ENCODE measurements at places on chromosomes 3 and 15. TPM values are rescaled to one million over a fixed set of nuclear protein-coding genes. Genes with fewer than 3 reads are reported as not detected.

Gene TM4SF4
- 0.08 TPM for polyA plus RNA-seq

Gene MLF1
- polyA plus RNA-seq = 54.8 TPM

DNA sequence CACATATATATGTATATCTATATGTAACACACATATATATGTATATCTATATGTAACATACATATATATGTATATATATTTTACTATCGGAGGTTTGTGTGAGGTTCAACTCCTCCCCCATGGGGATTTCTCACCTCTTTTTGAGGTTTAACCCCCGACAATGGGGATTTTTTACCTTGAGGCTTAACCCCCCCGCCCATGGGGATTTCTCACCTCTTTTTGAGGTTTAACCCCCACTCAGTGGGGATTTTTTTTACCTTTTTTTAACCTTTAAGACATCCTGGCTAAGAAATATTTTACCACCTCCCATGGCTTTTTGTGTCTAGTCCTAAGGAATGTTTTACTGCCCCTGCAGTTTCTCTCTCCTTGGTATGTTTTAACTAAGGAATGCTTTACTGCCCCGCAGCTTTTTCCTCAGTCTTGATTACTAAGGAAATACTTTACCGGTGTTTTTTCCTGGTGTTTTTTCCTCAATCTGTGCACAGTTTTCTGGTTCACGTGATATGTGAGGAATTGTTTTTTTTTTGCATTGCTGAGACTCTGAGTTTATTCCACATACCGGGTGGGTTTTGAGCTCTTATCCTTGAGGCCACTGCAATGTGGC, 185.2 kb downstream of the KLF13 start:
- no peak for DNase-seq

DNA sequence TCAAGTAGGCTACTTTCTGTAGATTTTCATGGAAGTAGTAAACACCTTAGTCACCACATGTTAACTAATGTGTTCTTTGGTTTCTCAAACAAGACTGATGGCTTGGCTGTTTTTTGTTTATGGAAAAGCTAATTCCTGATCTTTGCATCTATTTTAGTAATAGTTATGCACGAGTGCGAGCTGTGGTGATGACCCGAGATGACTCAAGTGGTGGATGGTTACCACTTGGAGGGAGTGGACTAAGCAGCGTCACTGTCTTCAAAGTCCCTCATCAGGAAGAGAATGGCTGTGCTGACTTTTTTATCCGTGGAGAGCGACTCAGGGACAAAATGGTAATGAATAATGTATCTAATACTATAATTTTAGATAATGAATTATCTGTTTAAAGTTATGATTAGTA, 46.6 kb downstream of the SPRED1 start:
- no peak for DNase-seq

DNA sequence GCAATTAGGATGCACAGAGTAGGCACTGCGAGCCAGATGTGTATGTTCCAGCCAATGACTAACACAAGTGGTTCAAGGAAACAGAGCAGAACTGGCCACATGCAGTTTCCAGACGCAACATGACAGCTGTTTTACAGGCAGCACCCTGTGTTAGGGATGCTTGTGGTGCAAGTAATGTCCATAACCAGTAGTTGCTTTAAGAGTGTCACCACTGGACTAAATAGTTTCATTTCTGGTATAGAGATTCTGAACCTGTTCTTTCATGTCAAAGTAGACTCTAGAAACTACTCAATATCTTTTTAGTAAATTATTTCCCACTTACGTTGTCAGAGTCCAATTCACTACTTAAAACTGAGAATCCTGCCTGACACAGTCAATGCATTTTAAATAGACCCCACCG, 14.5 kb upstream of the LPP start:
- no peak for DNase-seq

DNA sequence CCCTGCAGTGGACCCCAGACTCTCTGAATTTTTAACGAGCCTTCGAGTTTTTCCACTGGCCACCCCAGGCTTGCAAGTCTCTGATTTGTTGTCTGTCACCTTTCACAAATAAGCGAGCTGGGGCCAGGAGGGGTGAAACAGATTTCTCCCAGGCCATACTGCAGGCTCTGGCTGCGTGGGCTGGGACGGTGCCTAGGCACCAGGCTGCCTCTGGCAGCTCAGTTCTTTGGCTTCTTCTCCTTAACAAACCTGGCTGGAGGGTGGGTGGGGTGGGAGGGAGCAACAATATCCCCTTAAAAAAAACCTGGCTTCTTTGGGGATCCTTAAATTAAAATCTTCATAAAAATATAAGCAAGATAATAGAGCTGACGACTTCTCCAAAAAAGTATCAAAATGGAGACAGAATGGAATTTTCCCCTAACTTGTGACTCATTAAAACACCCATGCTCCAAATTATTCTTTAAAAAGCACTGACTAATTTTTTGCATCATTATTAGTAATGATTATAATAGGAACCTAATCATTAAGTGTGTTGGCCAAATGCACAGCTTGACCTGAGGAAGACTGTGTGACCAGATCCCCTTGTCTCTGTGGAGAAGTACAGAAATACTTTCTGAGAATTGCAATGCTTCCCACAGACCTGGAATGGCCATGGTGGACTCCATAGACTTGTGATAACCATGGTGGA, 84.1 kb downstream of the SNRK start:
- DNase-seq = no peak

DNA sequence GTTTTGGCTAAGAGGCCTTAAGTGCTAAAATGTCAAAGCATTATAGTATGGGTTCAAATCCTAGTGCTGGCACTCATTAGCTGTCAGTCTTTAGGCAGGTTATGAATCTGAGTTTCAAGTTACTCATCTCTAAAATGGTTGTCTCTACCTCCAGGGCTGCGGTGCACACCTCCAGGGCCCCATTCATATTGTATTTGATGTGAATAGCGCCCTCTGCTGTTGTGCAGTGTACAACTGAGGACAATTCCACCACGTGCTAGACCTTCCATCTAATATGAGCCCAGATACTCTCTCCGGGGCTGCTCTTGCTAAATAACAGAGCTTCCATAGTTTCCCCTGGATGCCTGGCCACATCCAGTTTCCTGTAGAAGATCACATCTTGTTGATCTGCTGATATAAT, 54.3 kb downstream of the OXNAD1 start:
- no peak for DNase-seq

DNA sequence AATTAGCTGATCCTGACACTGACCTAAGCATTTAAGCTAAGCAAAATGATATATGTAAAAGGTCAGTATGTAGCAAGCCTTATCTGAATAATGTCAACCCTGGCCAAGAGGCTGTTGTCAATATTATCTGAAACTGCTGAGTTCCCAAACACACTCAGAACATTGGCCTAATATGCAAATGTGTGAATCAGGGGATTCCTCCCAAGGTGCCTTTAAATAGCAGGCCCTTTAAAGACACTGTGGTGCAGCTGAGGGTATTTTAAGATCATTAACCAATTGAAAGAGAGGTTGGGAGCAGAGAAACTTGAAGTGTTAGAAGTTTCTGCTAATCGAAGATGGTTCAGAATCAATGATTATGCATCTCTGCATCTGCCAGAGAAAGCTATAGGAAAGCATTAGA, 207.0 kb downstream of the NTRK3 start:
- DNase-seq = no peak
